ENCODE measurements at places on chromosomes 4 and X.

DNA sequence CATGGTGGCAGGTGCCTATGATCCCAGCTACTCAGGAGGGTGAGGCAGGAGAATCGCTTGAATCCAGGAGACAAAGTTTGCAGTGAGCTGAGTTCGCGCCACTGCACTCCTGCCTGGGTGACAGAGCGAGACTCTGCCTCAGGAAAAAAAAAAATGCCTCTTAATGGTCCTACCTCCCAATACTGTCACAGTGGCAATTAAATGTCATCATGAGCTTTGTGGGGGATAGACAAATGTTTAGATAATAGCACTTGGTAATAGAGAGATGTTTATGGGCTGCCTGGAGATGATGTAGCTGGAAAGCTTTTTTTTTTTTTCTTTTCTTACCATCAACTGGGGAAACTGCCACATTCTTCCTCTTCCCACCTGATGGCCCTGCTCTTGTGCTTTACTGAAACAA lies 33.0 kb downstream of the GRK4 start:
- DNase-seq, result no peak

DNA sequence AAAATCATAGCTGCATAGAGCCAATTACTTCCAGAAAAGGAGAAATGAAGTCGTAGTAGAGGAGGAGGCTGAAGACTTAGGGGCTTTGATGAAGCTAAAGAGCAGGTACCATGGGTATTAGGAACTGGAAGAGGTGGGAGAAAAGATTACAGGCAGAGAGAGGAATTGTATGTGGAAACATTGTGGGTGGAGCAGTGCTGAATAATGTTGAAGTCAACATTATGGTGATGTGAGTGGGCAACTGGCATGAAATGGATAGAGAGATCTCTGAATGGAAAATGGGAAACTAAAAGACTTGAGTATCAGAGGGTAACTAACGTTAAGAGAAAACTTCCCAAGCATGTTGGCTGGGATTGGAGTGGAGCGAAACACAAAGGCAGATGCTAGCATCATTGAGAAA lies 92.5 kb downstream of the AREG start:
- no peak for DNase-seq

DNA sequence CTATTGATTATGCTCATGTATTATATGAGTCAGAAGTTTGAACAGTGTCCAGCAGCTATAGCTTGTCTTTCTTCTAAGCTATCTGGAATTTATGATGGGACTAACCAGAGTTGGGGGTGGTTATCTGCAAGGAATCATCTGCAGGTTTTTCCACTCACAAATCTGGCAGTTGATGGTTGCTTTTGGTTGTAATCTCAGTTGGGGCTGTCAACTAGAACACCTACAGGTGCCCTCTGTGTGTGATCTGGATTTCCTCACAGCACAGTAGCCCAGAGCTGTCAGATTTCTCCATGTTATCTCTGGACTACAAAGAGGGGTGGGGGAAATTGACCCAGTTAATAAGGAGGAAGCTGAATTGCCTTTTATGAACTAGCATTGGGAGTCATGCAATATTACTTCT lies 51.4 kb upstream of the MAP9 start:
- no peak for DNase-seq

DNA sequence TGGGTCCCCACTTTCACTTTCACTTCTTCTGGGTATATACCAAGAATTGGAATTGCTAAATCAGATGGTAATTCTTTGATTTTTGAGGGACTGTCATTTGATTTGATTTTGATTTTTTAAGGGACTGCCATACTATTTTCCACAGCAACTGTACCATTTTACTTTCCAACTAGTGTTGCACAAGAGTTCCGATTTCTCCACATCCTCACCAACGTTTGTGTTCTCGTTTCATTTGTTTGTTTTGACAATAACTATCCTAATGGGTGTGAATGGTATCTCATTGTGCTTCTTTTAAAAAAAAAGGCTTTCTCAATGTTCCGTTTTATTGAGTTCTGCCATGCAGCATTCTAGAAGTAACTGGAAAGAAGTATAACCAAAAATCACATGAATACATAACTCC lies 62.6 kb downstream of the C4orf46 start:
- DNase-seq, result no peak

GRCh38 chr4:188246488-188246887 lies 107.2 kb downstream of the TRIML1 start:
- no peak for DNase-seq

DNA sequence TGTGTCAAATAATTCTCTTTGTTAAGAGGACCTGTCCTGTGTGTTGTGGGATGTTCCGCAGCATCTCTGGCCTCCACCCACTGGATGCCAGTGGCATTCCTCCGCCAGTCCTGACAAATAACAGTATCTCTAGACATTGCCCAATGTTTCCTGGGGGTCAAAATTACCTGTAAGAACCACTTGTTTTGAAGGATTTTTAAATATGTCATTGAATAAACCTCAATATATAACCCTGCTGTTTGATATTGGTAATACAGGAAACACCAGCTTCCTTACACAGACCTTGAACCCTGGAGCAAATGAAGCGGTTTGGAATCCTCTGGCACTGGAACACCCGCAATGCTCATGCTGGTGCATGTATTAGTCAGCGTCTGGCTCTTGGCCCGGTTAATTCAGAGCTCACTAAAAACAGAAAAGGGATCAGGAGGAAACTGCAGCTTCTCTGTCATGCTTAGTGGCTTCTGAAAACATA lies 101.3 kb downstream of the TBL1X start:
- DNase-seq, result no peak

GRCh38 chrX:150767475-150768131 lies 74.4 kb downstream of the MTMR1 start:
- no peak for DNase-seq

- DNase-seq, result peak; percentile 13
Observed at GRCh38 chrX:15564981-15565579, 35.7 kb downstream of the ACE2 start.

GRCh38 chr4:181807771-181808170 lies 435.4 kb upstream of the TENM3 start:
- no peak for DNase-seq

Measured in stimulated activated CD4-positive, alpha-beta T cell treated with anti-CD3 and anti-CD28 coated beads, Interleukin-15, amount 100 ng/mL, for 48 hours (primary cell).